Lower lobe of right lung (tissue), 2 donors: ENCODE measurements at places on chromosomes 4 and X. TPM values are rescaled to one million over a fixed set of nuclear protein-coding genes. Genes with fewer than 3 reads are reported as not detected.

DNA sequence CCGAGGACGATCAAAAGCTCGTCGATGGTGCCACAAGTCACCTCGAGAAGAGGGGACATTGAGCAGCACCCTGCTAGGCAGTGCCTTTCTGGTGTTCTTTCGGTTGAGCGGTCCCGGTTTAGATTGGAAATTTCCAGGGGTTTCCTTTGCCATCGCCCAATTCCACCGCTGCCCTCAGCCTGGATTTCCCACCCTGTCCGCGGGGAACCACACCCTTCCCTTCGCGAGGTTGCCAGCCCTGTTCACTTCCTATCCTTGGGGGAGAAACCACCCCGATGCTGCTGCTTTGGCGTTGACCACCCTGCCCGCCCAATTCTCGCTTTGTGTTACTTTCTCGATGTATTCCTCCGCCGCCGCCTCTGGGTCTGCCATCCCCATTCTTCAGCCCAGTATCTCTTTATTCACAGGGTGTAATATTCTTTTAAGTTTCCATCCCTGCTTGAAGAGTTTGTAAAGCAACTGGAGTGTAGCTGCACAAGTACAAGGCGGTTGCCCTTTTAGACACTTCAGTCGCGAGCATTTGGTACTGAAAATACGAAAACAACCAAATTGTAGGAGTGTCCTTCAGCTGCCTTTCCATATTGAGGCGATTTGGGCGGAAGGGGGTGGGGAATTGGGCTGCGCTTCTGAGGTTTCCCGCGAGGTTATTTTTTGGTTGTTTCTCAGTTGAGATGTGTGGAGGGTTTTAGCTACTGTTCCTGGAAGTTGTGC lies 1.1 kb downstream of the OGT start:
- peak; percentile 45 for DNase-seq

- no peak for DNase-seq
Measured at GRCh38 chr4:53716011-53716410, 124.7 kb upstream of the LNX1 start.

- no peak for DNase-seq
Measured at GRCh38 chr4:159013692-159014091, 89.2 kb upstream of the RAPGEF2 start.

- no peak for DNase-seq
Measured at GRCh38 chrX:127404161-127404560, 584.6 kb downstream of the PRR32 start.

DNA sequence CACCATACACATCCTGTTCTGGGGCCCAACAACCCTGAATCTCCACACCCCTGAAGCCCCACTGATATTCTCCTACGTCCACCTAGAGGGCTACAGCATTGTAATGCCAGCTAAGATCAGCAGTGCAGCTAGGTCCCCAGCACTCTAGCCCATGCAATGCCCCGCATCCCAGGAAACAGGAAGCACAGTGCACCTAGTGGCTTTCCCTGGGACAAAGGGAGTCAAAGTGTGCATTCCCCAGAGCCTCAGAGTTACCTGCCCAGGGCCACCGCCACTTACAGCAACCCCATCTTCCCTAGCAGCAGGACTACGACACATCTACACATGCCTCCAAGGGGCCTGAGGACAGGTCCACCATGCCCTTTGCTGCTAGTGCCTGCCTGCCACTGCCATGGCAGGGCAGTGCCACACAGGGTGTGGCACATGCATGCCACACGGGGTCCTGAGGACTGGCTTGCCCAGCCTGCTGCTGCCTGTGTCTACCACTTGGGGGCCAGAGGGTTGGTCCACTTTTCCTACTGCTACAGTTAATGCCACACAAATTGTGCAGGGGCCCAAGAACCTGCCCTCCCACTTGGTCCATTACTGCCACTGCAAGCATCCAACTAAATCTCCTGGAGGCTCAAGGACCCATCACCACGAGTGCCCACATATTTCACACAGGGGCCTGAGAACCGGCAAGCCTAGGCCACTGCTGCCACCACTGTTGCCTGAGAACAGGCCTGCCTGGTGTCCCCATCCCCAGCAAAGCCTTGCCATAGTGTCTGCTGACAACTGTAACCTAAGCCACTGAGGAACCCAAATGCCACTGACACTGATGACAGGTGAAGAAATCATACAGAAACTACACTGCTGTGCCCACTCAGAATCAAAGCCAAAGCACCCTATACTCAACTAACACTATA lies 23.7 kb downstream of the TLR6 start:
- no peak for DNase-seq

DNA sequence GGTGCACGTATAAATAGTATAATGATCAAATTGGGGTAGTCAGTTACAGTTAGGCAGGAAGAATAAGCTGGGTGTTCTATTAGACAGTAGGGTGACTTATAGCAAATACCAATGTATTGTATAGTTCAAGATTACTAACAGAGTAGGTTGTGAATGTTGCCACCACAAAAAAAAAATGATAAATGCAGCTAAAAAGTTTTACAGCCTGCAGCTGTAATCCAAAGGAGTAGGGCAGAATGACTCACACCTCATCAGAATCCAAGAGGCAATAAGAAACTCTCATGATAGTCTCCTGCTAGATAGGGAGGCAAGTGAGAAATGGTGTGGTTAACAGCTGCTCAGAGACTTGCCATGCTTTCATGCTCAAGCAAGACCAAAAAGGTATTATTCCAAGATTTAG lies 19.6 kb upstream of the TCEAL4 start:
- DNase-seq, result no peak

GRCh38 chrX:155967653-155968325 lies 29.7 kb upstream of the IL9R start:
- DNase-seq, result no peak

DNA sequence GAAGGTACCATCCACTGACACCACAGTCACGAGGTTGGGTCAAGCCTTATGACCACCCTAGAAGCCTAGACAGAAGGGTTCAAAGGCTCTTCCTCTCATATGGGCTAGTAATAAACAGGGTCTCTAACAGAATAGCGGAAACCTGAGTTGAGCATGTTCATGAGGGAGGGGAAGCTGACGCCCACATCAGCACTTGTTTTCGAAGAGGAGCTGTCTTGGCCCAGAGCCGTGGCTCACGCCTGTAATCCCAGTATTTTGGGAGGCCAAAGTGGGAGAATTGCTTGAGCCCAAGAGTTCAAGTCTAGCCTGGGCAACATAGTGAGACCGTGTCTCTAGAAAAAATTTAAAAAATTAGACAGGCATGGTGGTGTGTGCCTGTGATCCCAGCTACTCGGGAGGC lies 21.5 kb upstream of the TMSB4X start:
- DNase-seq, result no peak

DNA sequence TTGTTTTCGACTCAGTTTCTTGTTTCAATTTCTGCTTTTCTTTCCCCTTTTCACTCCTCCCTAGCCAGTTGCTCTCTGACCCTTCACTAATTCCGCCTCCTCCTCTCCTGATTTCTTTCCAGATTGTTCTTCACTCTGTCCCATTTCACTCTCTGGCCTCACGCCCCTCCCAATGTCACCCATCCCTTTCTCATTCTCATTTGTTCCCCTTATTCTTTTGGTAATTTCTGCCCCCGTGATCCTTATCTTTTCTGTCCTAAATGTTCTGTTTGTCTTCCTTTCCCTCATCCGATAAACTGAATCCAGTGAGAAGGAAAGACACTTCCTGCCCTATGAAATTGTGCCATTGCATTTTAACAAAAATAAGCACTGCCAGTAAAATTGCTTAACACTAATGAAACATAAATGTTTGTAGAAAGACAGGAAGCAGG lies 94.5 kb upstream of the RASGEF1B start:
- no peak for DNase-seq

DNA sequence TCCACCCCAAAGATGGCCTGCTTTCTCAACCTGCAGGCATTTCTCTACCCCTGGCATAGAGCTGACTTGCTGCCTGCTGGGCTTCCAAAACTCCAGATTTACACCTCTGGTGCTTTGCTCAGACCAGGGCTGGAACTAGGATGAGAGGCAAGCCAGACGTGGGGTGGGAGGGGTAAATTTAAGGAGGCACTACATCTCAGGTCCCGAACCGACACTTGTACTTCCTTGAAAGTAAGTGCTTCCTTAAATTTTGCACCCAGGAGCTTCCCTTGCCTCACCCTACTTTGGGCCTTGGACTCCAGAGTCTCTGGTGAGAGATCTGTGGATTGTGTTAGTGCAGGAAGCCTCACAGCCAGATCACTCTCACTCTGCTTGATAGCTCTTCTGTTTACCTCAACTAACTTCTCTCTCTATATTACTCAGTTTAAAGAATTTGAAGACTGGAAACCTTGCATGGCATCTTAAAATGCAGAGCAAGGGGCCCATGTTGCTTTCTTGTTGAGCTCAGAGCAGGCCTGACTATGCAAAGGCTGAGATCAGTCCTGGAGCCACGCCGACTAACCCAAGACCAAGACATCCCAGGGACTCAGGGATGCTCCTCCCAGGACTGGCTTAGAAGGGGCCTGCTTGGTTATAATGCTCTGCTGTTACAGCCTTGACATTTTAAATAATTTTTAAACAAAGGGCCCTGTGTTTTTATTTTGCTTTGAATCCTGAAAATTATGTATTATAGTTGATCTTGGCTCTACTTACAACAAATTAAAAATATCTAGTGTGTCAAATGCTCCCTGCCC lies 145.0 kb upstream of the LEF1 start:
- DNase-seq, result no peak

- DNase-seq, result no peak
Measured at GRCh38 chr4:7044137-7044930, 1.2 kb downstream of the TADA2B start.

GRCh38 chr4:121143131-121143530 lies 21.0 kb downstream of the TNIP3 start:
- no peak for DNase-seq

DNA sequence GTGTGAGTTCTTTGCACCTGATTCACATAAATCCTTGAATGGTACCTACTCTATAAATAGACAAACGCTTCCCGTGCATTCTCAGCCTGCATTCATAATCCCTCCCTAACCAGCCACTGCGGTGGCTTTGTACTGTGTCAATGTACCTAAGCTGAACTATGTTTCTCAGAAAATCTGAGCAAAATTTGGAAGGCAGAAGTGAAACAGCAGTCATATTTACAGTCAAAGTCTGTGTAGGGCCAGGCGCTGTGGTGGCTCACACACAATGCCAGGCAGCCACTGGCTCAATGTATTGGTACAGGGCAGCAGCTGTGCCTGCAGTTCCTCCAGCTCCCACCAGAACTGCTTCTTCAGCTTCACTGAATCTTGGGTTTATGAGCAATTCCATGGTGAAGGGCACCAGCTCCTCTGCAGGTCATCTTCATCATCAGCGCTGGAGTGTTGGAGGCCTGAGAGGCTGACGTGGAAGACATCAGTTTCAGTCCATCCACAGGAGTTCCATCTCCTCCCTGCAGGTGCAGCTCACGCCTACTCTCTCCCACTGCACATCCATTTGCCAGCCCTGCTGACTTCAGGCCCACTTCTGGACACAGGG lies 32.3 kb upstream of the IRF2 start:
- DNase-seq, result no peak

DNA sequence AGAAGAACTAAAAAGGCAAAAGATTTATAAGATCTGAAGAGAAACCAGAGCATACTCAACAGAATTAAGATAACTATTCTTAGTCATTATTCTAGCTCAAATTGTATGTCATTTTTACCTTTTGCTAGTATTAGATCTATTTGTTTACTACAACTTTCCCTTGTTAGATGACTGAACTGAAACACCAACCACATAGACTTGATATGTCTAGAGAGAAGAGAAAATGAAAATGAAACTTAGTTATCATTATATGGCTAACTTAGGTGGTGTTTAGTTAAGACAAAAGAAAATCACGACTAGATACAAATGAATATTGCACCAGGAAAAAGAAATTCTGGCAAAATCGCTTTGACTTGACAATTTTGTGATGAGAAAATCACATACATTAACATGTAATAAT lies 690.8 kb downstream of the PCDH18 start:
- DNase-seq, result no peak

- no peak for DNase-seq
Measured at GRCh38 chrX:153861151-153861550, 24.8 kb downstream of the L1CAM start.

- no peak for DNase-seq
Measured at GRCh38 chr4:28481565-28481964, 1620.9 kb downstream of the STIM2 start.

DNA sequence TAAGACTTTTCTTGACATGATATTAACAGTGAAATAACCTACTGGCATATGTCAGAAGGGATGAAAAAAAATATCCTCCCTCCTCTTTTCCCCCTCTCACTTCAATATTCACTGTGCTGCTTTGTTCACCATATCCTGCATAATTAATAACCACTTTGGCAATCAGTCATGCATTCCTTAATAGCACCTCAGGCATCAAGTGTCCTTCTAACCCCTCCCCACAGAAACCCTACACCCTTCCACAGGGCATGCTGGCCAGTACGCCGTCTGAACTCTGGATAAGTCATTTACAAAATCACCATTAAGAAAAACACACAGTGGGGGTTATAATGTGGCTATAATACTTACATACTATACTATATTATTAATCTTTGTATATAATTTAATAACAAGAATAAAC lies 165.9 kb downstream of the PDGFC start:
- no peak for DNase-seq

DNA sequence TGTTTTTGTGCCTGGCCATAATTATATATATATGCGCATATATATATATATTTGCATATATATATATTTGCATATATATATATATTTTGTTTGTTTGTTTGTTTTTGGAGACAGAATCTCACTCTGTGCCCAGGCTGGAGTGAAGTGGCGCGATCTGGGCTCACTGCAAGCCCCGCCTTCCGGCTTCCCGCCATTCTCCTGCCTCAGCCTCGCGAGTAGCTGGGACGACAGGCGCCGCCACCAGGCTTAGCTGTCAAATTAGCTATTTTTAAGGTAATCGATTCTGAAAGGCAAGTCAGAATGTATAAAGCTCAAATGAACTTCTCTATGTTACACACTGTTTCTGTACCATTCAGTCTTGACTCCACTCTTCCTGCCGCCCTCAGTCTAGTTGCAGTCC lies 273.3 kb downstream of the TRIML1 start:
- DNase-seq, result no peak

DNA sequence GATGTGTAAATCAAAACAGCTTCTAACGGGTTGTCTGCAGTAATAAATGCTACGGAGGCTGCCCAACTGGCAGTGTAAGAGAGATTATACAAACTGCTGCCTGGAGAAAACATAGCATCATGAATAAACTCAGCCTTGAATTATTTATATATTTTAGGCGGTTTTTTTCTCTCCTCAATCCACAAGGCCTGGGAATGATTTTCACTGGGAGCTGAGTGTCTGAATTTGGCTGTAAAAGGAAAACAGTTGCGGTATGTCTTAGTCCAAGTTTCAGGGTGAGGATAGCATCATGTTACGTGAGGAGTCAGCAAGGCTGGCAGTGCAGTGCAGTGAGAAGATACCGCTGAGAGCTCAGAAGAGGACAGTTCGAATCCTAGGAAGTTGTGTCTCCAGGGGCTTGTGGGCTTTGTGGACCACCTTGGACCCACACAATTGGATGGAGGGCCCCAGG lies 291.5 kb upstream of the BOD1L1 start:
- no peak for DNase-seq

The NSD2 gene
- 52.9 TPM for total RNA-seq

The CSAG1 gene
- total RNA-seq, result not detected

The REELD1 gene
- total RNA-seq, result 0.35 TPM

The BEND2 gene
- 0.24 TPM for total RNA-seq

The OPRPN gene
- not detected for total RNA-seq

The TRPC5OS gene
- not detected for total RNA-seq

The PNMA6E gene
- total RNA-seq, result not detected

The PDE5A gene
- 39.8 TPM for total RNA-seq

The PLAC8 gene
- 115 TPM for total RNA-seq
